ENCODE measurements at places on chromosomes 11 and 22.
A peak's percentile ranks its signal among the peaks of the same experiment; 100 is the strongest.

DNA sequence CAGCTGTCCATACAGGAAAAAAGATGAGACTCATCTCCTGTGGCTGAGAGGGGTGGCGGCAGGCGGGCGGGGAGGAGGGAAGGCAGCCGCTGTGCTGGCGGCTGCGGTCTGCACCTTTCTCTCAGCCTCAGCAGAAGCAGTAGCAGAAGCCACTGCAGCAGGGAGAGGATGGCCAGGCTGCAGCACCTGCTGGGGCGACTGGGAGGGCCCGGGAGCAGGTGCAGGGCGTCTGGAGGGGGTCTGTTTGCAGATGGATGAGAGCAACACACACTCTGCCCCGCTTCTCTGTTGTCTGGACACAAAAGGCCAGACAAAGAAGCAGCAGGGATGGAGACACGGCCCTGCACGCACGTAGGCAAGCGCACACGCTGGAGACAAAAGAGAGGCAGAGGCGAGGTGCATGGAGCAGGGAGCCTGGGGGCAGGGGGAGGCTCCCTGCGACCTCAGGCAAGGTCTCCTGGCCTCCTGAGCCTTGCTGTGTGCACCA, 9.3 kb upstream of the MIAT start:
- DNase-seq = peak; percentile 93

- DNase-seq = peak; percentile 60
Measured at GRCh38 chr22:38240734-38241252, 32.0 kb downstream of the TMEM184B start.

GRCh38 chr11:86919557-86920210, 35.5 kb downstream of the FZD4 start:
- DNase-seq = peak; percentile 35

GRCh38 chr11:26901162-26901561, 92.8 kb upstream of the FIBIN start:
- no peak for DNase-seq

DNA sequence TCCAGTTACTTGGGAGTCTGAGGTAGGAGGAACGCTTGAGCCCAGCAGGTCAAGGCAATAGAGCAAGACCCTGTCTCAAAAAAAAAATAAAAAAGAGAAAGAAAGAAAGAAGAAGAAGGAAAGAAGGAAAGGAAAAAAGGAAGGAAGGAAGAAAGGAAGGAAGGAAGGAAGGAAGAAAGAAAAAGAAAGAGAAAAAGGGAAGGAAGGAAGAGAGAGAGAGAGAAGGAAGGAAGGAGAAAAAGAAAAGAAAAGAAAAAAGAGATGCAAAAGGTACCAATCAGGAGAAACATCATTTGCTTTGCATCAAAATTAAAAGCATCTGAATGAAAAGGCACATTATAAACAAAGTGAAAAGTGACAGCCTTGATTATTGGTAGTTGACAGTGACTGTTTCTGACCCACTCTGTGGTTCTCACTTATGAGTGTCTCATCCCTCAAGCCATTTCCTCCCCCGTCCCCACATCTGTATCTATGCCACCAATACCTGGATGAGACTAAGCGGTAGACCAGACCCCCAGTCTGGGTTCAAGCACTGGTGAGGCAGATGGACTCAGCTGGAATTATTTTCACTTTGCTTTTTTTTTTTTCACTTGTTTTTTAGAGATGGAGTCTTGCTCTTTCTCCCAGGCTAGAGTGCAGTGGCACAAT, 33.0 kb upstream of the XBP1 start:
- DNase-seq = no peak

DNA sequence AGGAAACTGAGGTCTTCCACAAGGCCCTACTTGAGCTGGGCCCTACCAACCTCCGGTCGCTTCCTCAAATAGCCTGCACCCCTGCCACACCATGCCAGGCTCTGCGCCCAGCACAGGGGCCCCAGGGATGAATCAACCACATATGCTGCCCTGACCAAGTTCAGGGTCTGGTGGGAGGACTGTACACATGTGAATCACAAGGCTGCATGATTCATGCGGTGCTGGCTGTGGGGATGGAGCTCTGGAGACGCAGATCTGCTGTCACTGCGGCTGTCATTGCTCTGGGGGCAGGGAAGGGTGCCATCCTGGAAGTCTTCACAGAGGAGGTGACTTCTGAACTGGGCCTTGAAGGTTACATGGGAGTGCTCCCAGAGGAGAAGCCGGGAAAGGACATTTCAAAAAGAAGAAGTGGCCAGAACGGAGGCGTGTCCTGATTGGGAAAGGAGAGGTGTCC, 21.5 kb downstream of the CYTH4 start:
- no peak for DNase-seq

- DNase-seq = no peak
Measured at GRCh38 chr11:11416502-11416901, 63.5 kb upstream of the CSNK2A3 start.

DNA sequence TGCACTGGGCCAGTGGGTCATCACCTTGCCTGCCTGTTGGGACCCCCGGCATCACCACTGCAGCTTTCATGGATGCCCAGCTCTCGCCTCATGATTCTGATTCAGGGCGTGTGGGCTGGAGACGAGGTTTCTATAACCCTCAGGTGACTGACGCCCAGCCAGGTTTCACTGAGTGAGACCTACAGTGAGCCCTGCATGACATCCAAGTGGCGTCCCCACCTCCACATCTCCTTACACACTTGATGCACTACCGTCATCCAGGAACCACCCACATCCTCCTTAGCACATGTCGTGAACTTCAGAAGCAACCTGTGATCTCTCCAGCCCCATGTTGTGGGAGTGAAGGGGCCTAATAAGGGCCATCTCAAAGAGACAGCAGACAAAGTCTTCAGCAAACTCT, 257.5 kb downstream of the CTTN start:
- DNase-seq = no peak

- peak; percentile 47 for DNase-seq
Measured at GRCh38 chr11:121318848-121319834, 26.6 kb downstream of the SC5D start.

DNA sequence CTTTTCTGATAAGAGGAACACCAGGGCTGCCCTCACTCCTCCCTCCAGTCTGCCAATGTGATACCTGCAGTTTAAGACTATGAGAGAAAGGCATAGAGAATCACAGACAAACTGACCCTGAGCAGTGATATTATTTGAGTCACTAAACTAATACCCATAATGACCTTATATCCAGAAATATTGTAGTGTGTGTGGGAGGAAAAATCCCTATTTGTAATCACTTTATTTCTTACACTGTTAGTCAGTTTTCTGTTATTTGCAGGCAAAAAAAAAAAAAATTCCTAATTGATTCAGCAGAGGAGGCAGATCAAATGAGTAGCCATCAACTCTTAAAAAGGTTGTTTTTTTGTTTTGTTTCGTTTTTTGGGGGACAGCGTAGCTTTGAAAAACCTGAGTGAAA, 82.5 kb downstream of the MAML2 start:
- DNase-seq = no peak

DNA sequence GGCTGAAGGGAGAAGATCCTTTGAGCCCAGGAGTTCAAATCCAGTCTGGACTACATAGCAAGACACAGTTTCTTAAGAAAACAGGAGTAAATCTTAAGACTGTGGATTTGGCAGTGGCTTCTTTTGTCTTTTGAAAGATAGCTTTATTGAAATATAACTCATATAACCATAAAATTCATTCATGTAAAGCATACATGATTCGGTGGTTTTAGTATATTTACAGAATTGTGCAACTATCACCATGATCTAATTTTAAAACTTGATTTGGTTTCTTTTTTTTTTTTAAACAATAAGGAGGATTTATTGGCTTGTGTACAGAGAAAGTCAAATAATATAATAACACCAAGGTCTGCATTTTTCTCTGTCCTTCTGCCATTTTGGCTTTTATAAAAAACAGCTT, 23.1 kb upstream of the PSMA1 start:
- DNase-seq = no peak

DNA sequence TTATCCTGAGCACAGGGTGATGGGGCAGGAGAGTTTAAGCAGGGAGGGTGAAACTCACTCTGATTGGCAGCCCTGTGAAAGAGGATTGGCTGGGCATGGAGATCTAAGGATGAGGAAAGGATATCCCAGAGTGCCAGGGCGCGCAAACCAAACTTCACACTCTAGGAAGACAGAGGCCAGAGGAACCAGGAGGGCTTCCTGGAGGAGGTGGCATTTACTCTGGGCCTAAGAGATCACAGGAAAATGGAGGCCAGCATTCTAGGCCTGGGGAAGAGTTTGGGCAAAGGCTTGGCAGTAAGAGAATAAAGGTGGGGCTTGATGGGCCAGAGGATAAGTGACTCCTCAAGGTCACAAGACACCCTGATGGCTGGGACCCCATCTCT, 377 bp upstream of the NCF4 start:
- no peak for DNase-seq

DNA sequence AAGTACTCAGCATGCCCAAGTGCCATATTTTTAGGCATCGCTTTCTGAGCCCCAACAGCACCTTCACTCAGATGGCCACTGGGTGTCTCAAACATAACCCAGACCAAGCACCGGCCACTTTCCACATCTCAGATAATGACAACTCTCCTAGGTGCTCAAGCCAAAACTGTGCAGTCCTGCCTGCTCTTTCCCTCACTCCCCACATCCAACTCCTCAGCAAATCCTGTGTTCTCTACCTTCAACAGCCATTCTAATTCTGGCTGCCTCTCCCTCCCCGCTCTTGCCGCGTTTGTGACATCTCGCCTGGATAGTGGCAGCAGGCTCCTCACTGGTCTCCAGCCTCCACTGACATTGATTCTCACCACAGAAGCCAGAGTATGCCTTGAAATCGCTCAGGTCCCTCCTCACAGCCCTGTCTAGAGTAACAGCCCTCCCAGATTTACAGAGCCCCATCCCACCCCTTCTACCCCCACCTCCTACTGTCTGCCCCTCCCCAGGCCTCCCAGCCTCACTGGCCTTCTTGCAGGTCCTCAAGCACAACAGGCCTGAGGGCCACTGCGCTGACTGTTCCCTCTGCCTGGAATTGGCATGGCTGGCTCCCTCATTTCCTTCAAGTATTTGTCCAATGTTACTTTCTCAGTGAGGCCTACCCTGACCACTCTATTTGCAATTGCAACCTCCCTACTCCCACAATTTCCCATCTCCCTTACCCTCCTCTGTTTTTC, 1.3 kb upstream of the PHETA2 start:
- no peak for DNase-seq

DNA sequence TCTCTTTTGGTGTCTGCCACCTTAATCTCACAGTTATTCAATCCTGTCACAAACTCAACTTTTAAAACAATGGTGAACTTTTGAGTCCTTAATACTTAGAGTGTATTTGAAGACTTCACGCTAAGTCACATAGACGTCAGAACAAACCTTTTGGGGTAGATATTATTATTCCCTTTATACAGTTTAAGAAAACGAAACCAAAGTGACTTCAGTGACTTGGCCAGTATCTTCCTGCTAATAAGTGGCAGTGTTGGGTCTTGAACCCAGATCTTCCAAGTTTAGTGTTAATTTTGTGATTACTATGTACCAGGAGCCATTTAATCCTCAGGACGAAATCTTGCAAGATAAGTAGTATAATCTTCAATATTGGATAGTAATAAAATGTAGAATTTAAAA, 691 bp downstream of the CEP295 start:
- no peak for DNase-seq

GRCh38 chr11:118878163-118878563, 5.5 kb upstream of the CXCR5 start:
- no peak for DNase-seq

DNA sequence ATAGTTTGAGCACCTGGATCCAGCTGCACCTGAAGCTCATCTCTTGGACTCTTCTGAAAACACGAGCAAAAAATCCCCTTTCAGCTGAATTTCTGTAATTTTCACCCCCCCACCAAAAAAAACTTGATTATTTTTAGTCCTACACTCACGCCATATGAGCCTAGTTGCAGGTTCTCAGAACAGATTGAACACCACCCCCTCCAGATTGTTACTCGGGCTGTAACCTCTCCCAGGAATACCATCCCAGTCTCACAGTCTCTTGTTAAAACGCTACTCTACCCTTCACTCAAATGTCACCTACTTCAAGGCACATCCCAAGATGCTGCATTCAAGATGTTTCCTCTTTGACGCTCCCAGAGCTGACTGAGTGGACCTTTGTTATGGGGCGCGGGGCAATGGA, 96.3 kb upstream of the PRDM11 start:
- DNase-seq = no peak
